ENCODE measurements at places on chromosomes 7 and 10.

GRCh38 chr10:95782318-95782717 lies 26.4 kb downstream of the ENTPD1 start:
- DNase-seq: no peak

DNA sequence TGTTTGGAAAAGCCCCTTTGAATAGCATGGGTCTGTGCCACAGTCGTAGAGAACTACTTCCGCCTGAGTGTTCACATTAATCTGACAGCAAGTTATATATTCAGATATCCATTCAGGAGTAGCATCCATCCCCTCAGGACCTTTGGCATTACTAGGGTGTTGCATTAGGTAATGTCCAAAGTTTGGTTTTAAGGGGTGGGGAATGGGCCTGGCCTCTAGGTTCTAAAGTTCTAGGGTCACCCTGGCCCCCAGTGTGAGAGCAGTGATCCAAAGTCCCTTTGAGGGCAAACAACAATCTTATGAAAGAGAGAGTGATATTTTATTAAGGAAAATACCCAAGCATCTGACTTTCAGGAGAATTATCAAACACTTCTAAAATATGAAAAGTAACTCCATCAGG lies 12.3 kb downstream of the MCM10 start:
- DNase-seq: no peak

GRCh38 chr10:5978230-5978489 lies 817 bp upstream of the IL15RA start:
- no peak for DNase-seq

DNA sequence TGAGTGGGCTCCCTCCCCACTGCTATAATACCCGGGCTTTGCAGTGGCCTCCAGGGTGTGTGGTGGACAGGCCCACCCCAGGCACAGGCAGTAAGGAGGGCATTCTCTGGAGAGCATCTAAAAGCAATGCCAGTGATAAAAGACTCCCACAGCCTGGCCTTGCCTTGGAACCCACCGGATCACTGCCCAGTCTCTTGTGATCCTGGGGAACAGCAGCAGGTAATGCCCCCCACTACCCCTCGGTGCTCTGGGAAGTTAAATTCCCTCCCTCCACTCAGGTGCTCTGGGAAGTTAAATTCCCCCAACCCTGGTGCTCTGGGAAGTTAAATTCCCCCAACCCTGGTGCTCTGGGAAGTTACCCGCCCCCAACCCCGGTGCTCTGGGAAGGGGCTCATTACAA lies 565.2 kb downstream of the TCERG1L start:
- DNase-seq: no peak
